Right ventricle myocardium superior (tissue), 1 donor: ENCODE measurements at places on chromosomes 1 and 21. TPM values are rescaled to one million over a fixed set of nuclear protein-coding genes. Genes with fewer than 3 reads are reported as not detected.

- no peak for DNase-seq
These were observed 81.2 kb downstream of the TGFB2 start for GRCh38 chr1:218426343-218426657.

GRCh38 chr1:167669209-167670124 is 39.4 kb downstream of the RCSD1 start:
- no peak for DNase-seq

GRCh38 chr1:7591565-7591964 is 179.5 kb upstream of the VAMP3 start:
- DNase-seq, result peak; percentile 34

GRCh38 chr1:217275655-217276398 is 355.1 kb downstream of the GPATCH2 start:
- DNase-seq, result no peak

GRCh38 chr1:11990303-11991032 is 10.2 kb downstream of the MFN2 start:
- peak; percentile 72 for DNase-seq

- DNase-seq, result no peak
These were observed 1.2 kb downstream of the PPT1 start for GRCh38 chr1:40095806-40096205.

DNA sequence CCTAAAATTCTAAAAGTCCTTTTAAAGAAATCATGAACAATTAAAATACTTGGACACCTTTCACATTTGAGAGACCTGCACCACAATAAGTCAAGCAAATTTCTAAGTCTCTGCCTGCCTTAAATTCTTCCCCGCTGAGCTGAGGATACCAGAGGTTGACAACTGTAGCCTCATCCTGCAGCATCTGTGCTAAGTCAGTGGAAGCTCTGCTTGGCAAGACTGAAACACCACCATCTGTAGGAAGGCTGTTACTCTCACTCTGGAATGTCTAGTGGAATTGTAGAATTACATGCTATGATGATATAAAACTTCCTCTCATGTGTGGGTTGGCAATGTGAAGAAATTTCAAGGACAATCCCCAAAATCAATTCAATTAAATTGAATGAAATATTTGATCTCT is 1756.5 kb downstream of the NCAM2 start:
- no peak for DNase-seq

- DNase-seq, result no peak
These were observed 11.6 kb upstream of the MAPKAPK2 start for GRCh38 chr1:206672844-206673758.

DNA sequence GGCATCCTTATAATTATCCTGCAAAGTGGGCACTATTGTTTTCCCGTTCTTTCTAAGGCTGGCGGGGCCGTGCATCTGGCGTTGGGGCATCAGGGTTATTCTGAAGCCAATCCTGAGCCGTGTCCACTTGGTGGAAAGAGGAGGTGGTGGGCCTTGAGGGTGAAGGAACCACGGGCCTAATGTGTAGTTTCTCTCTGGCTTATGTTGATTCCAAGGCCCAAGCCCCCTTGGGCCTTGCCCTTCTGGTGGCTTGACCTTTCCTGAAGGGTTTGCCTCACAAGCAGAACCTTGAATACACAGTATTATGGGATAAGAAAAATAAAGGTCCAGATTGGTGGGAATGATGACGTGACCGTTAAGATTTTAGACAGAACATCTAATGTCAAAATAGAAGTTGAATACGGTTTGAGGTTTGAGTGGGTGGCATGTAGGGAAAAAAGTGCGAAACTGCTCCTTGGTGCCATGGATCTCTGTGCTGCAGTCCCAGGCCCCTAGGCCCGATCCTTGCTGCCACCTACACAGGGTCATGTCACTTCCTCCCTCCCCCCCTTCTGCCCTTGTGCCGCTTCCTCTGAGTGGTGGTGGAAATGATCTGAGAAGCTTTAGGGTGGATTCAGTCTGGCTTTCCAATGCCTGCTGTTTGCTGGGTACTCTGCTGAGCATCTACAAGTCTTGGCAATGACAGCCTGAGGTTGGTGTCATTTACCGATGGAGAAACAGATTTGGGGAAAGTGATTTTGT is 90.5 kb downstream of the PRDM2 start:
- DNase-seq, result no peak

GRCh38 chr1:178612261-178612660 is 99.4 kb downstream of the TEX35 start:
- no peak for DNase-seq

Gene UBASH3A
- total RNA-seq, result not detected
